MG63 (cell line): ENCODE measurements at places on chromosomes 6 and 20.

DNA sequence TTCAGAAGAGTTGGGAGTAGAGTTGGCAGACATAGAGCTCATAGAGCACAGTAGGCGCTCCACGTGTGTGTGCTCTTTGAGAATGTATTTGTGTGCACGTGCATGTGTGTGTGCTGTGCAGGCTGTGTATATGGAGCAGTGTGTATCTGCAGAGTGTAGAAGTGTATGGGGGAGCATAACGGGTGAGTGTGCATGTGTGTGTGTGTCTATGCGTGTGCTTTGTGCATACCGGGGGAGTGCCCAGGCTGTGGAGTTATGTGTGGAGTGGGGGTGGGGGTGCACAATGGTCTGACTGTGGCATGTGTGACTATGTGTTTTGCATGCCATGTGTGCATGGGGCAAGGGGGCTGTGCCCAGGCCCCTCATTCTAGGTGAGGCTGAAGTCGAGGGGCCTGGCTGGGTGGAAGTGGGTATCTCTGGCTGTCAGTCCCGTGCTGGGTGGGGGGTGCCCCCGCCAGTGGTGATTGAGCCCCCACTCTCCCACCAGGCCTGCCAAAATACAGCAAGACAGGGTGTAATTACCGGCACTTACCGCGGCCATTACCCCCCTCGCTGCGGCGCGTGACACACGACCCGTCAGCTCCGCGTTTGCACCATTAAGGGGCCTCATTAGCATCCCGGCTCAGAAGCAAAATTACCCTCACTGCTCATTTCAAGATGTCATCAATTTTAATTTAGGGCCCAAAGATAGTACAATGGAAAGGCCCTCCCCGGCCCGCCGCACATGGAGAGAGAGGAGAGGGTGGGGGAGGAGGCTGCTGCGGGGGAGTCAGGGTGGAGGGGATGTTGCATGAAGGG, 39.1 kb downstream of the MDFI start:
- DNase-seq, result no peak

- DNase-seq, result no peak
Measured at GRCh38 chr20:44204156-44204831, 6.3 kb downstream of the OSER1 start.

DNA sequence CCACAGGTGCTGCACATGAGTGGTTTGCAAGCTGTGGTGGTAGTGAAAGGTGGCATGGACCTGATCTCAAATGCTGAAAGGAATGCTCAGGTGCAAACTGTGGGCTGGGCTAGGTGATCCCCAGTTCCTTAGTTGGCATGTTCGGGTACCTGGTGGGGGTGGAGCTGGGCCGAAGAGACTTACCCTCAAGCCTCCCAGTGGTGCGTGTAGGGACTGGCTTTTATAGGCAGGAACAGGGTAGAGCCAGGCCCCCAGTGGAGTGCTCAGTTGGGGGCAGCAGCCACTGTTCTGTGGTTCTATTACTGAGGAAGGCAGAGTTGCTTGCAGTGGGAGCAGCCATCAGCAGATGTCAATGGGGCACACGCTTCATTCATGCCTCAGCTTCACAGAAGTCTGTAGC, 399.8 kb downstream of the HTR1B start:
- no peak for DNase-seq

DNA sequence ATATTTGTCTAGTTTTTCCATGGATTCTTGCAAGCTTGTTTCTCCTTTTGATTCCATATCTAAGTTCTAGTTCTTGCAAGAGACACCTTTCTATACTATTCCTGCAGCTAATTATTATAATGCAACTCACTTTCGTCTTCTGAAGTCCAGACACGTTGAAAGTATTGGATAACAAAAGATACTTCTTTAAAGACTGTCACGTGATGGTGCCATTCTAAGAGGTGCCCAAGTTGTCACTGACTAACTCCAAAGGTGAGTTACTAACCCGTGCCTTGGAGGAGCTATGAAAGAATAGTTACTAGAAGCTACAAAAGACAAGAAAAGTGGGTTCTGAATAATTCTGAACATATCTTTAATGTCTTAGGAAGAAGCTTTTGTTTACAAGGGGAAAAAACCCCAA, 322.6 kb downstream of the HDGFL1 start:
- no peak for DNase-seq

DNA sequence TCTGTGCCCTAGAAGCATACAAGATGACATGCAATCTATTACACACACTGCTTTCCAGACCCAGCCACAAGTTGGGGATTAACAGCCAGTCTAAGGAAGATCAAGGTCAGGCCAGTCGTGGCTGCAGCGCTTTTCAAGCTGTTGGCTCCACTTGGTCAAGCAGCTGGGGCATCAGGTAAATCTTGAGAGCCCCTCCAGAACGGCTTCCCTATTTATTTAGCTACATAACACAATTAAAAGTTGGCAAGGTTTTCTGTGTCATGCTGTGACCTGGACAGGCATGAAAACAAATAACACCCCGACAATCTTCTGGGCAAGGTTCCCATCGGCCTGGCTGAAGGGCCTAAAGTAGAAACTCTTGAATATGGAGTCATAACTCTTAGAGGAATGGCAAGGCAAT, 524.3 kb downstream of the PRKN start:
- DNase-seq, result no peak

DNA sequence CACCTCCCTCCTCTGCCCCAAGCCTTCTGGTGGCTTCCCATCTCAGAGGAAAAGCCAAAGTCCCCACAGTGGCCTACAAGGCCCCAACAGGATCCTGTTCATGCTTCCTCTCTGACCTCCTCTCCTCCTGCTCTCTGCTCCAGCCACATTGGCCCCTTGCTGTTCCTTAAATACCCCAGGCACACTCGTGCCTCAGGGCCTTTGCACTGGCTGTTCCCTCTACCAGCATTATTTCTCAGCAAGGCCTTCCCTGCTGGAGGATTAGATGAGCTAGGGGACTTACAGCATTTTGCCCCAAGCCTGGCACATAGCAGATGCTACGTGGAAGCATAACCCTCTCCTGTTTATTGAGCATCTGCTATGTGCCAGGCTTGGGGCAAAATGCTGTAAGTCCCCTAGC, 7.8 kb downstream of the CCN5 start:
- no peak for DNase-seq

- peak; percentile 37 for DNase-seq
Measured at GRCh38 chr6:30615219-30615957, 1.7 kb downstream of the PPP1R10 start.

DNA sequence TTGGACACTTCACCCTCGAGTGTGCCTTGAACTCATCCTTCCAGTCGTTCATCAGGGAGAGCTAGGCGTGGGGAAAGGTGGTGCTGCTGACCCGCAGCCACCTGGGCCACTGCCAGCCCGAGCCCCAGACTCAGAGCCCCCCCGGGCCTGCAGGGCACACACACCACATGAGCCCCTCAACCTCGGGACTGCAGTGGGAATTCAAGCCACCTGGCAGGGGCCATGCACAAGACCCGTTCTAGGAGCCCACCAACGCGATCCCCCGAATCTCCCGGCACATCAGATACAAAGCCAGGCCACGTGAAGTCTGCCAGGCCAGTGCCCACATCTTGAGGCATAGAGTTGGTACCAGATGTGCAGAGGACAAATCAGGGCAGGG, 2.8 kb downstream of the ZNF512B start:
- DNase-seq, result no peak

- DNase-seq, result peak; percentile 57
Measured at GRCh38 chr20:49724408-49725223, 10.9 kb upstream of the B4GALT5 start.

GRCh38 chr6:4977468-4977867, 26.4 kb downstream of the RPP40 start:
- DNase-seq, result no peak

GRCh38 chr6:152150196-152150595, 342.7 kb downstream of the ESR1 start:
- DNase-seq, result no peak

DNA sequence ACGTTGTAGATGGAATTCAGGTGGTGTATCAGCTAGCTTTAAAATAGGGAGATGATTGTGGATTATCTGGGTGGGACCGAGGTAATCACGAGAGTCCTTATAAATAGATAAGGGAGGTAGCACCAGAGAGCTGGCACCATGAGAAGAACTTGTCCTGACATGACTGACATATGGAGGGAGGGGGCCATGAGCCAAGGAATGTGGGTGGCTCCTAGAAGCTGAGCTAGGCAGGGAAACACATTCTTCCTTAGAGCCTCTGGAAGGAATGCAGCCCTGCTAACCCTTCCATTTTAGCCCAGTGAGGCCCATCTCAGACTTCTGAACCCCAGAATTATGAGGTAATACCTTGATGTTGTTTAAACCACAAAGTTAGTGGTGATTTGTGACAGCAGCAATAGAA, 321.1 kb upstream of the SULF2 start:
- no peak for DNase-seq

DNA sequence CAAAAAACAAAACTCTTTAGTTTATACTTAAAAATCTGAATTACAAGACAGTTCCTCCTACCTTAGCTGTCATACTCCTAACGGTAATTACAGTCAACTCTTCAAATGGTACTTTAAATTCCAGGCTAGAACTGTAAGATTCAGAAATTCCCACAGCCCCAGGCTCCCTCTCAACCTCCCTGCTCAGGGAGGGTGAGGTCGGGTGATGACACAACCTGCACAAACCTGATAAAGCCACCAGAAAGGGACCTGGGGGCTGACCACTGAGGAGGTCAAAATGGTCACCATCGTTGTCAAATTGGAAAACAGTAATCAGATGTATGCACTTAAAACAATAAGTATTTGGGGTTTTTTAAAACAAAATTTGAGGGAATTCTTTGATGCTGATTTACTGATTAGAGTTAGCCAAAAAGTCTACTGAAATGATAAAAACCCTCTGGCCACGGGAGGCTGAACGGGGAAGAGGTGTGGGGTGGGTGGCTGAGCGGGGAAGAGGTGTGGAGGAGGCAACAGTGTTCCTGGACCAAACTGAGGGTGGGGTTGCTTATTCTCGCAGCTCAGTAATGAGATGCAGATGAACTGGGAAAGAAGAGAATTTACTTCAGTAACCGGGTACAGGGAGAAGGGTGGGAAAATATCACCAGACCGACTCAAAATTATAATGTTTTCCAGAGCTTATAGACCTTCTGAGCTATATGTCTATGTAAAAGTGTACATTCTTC, 52.4 kb downstream of the SLC22A1 start:
- DNase-seq, result no peak

- DNase-seq, result peak; percentile 93
Measured at GRCh38 chr20:1469925-1470571, 3.4 kb upstream of the NSFL1C start.

- DNase-seq, result no peak
Measured at GRCh38 chr6:158095031-158095430, 73.0 kb downstream of the SERAC1 start.

- no peak for DNase-seq
Measured at GRCh38 chr6:33770124-33770832, 18.7 kb downstream of the LEMD2 start.

DNA sequence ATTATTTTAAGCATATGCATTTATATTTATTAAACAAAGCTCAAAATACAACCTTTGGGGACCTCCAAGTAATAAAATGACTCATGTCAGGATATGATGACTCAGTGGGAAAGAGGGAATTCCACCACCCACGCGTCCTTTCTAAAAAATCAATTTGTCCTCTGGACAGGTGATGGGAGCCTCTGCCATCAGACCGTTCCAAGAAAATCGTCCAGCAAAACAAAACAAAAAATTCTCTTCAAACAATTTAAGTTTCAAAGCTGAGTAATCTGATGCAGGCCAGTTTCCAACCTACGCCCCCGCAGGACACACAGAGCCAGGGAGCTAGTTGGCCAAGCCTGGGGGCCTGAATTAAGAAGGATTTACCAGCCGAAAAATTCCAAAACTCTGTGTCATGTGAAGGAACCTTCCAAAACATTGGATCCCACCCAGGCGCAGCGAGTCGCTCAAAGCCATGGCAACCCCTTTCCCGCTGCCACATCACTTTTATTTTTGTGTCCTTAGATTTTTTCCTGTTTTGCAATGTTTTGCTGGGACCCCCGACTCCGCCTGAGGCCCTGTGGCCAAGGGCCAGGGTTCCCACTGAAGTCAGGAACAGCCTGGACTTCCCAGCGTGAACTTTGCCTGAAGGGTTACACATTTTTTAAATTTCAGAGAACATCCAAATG, 95.3 kb downstream of the NFATC2 start:
- peak; percentile 94 for DNase-seq

- no peak for DNase-seq
Measured at GRCh38 chr20:15700147-15700765, 873.0 kb downstream of the KIF16B start.

DNA sequence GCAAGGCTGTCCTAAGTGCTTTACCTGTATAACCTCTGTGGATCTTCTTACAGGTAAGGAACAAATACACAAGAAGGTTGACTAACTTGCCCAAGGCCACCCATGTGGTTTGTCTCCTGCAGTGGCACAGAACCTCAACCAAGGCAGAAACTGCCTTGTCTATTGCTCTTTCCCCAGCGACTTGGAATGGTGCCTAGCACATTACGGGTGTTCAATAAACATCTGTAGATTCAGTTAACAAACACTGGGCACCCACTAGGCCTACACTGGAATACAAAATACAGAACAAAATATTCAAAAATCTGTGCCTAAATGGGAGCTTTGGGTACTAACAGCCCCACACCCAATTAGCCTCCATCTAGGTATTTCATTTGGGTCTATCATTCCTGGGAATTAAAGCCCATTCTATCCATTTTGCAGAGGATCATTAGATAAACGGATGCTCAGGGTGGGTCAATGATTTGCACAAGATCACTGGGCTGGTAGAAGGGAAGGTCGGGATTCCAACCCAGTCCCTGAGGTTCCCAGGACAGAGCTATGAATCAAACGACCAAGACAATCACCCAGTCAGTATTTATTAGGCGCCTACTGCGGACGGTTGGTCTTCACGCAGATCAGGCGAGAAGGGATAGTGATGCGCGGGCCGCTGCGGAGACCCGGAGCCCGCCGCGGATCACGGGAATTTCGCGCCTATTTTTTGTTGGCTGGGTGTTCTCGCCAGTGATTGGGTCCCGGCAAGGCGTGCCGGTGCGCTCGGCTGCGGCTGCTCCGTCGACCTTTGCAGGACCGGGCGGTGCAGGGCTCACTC, at the start of gene STK35:
Gene STK35, plus strand, starts transcription at position 771 of the 808 bp plus-strand sequence. CDS start 55 bp downstream, outside the sequence.
- no peak for DNase-seq

GRCh38 chr6:80174900-80175572, 68.6 kb downstream of the BCKDHB start:
- DNase-seq, result no peak

- no peak for DNase-seq
Measured at GRCh38 chr20:46171909-46172308, 53.8 kb downstream of the CD40 start.

GRCh38 chr6:105757512-105758200, 328.5 kb upstream of the PRDM1 start:
- DNase-seq, result no peak

DNA sequence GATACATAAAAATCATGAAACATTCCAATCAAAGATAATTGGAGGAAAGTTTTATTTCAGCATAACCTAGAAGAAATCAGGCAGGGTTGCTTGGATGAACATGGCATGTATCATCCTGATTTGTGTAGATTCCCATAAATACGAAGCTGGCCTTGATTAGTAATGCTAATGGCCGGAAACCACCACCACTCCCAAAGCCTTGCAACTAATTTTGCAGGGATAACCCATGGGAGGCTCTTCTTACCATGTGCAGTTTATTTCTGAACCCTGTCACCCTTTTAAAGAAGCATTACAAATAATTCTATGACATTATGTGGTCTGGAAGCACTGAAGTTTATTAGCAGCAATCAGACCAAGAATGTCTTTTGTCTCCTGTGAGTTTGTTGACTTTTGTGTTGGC, 80.8 kb downstream of the AIG1 start:
- DNase-seq, result no peak

- DNase-seq, result peak; percentile 31
Measured at GRCh38 chr20:21235484-21236445, 67.4 kb upstream of the XRN2 start.
